ENCODE measurements at places on chromosomes 2 and 18. TPM values are rescaled to one million over a fixed set of nuclear protein-coding genes. Genes with fewer than 3 reads are reported as not detected.

The CNDP1 gene
- total RNA-seq, result 0.31 TPM

The ATP5MC3 gene
- total RNA-seq, result 289 TPM

The MSTN gene
- not detected for total RNA-seq

The PPIL3 gene
- total RNA-seq, result 34.6 TPM

DNA sequence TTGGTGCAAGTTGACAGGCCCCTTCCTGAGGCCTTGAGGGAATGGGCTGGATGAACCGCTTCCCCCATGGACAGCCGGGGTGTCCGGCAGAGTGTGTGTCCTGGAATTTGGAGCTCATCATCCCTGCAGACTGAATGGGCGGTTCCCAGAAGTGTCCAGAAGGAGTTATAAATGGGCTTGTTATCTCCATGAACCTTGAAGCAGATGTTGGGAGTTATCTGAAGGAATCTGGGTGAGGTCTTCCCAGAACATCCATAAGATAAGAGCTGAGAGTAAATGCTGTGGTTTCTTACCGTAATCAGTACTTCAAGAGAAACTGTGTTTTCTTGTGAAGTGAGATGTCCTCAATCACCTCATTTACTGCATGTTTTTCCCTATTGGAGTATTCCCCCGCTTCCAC, 21.1 kb downstream of the PLB1 start:
- peak; percentile 18 for DNase-seq

GRCh38 chr2:21021430-21021829, 22.4 kb downstream of the APOB start:
- DNase-seq, result no peak

GRCh38 chr2:126907671-126908070, 9.0 kb downstream of the TEX51 start:
- no peak for DNase-seq

The LBX2 gene
- total RNA-seq, result 0.89 TPM

DNA sequence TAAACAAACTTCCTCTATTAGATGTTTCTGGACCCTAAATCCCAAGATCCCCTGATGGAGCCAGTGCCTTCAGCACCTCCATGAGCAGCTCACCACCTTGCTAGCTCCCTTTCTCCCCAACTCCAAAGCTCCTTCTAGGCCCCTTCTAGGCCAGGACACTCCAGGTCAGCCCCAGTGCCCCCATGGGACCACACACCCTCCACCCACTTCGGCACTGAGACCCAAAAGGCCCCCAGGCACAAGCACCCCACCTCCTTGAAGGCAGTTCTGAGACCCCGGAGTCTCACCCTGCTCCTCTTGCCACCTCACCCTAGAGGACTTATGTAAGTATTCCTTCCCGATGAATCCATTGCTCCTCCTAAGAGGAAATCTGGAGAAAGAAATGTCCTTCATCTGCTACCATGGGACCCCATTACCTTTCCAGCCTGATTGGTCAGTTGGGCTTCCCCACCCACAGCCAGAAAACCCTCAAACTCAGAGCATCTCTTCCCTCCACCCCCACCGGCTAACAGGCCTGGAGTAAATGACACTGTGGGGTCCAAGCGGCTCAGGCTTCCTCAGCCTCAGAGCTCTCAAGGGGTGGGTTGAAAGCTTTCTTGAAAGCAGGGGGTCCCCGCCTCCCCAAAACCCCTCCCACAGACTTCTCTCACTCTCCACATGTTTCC, 9.8 kb upstream of the ARMC9 start:
- no peak for DNase-seq

GRCh38 chr2:116804901-116805300, 1009.6 kb upstream of the DDX18 start:
- DNase-seq, result no peak

DNA sequence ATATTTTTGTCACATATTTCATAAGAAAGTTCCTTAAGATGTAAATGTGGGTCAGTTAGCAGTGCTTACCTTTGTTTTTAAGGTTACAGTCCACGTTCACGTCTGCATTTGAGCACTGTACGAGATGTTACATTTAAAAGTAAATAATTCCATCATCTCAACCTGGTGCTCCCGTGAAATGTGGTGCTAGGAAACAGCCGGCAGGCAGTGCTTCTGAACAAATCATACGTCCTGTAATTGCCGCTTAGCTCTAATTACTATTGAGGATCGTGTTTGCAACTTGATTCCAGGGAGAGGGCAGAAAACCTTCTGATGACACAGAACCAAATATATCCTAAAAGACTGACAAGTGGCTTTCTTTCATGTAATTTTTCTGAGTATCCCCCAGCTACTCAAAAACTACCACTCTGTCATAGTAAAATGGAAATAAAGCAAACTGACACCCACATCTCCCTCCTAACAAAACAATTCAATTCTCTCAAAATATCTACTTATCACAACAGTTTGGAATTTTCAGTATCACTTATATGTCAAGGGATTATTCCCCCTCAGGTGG, 297.8 kb upstream of the SESTD1 start:
- no peak for DNase-seq

- DNase-seq, result no peak
Observed at GRCh38 chr2:47719099-47719498, 63.8 kb upstream of the MSH6 start.

- DNase-seq, result peak; percentile 44
Observed at GRCh38 chr2:156867201-156867600, 390.3 kb upstream of the GALNT5 start.

The DPP4 gene
- 6.7 TPM for total RNA-seq

- DNase-seq, result no peak
Observed at GRCh38 chr2:135532581-135532980, 1.3 kb downstream of the R3HDM1 start.

GRCh38 chr2:84939426-84940087, 31.4 kb upstream of the KCMF1 start:
- DNase-seq, result no peak

The NTSR2 gene
- not detected for total RNA-seq

DNA sequence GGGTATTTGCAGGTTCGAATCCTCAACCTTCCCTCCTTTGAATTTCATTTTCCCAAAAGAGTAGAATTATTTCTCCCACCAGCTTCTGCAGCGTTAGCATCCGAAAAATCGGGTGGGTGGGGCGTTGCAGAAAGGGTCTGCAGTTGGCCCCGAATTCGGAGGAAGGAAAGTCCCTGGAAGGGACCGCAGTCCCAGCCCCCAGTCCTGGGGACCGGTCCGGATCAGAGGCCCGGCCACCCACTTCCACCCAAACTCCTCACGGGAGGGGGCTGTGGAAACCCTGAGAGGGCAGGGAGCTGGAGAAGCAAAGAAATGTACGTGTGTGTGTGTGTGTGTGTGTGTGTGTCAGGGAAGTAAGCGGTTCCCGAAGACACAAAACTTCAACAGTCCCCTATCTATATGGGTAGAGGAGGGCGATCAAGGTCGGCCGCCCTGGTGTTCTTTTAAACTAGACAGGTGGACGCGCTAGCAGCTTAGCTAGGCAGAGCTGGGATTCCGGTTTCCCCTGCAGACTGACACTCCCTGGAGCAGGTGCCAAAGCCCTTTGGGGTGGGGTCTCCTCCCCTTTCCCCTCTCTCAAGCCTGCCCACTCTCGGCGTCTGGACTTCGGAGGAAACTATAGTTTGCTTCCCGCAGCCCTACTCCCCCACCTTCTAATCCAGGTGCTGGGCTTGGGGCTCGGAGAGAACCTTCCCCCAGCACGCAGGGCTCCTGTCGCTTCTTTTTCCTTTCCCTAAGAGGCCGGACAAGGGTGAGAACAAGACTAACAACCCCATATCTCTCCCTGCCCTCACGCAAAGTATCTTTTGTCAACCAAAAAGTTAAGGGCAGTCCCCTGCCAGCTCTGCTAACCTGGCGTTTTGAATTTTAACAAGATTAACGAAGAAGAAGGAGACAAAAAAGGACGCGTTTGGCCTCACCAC, 4.8 kb upstream of the ONECUT2 start:
- DNase-seq, result no peak

GRCh38 chr18:4146797-4147196, 308.3 kb downstream of the DLGAP1 start:
- DNase-seq, result no peak

DNA sequence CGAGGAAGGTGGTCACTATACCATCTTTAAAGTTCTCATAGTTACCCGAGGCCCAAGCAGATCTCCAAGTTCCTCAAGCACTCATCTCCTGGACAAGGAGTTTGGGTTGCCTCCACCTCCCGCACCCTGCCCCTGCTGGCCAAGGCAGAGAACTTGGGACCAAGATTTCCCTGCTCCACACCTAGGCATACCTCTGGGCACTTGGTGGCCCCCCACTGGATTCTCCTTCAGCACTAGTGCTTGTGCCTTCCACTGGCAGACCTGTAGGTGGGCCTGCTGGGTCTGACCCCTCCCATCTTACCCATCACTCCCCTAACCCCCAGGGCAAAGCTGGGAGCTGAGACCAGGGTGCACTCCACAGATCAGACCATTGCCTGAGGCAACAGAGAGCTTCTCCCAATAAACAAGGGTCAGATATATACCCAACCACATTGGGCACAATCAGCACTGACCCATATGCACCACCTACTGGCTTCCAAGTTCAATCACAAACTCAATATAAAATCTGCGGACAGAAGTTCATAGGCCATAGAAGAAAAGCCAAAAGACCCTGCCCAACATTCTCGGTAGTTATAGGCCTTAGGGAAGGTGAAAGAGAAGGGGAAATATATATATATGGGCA, 244.2 kb downstream of the EXOC6B start:
- no peak for DNase-seq

The KIAA2012 gene
- not detected for total RNA-seq
